GM23338 (cell line): ENCODE measurements at places on chromosomes 4 and X. TPM values are rescaled to one million over a fixed set of nuclear protein-coding genes. Genes with fewer than 3 reads are reported as not detected.

Gene COL25A1
- total RNA-seq: 3.8 and 5.6 TPM in 2 replicates

Gene CASP3
- total RNA-seq: 84.4 and 115 TPM in 2 replicates

Gene GASK1B
- not detected in 2 replicates for total RNA-seq

Gene BEX1
- total RNA-seq: 52.9 and 74.7 TPM in 2 replicates

Gene UVSSA
- 11.8 and 27.7 TPM in 2 replicates for total RNA-seq

Gene TEX13D
- 0.12 TPM in 1 of 2 replicates, not detected in the other for total RNA-seq

Gene PF4V1
- total RNA-seq: 0.66 TPM in 1 of 2 replicates, not detected in the other

Gene TAF7L
- total RNA-seq: 0.58 TPM in 1 of 2 replicates, not detected in the other

Gene PLAC8
- total RNA-seq: 0.83 and 1.9 TPM in 2 replicates

Gene ELF4
- total RNA-seq: 1.6 and 1.8 TPM in 2 replicates

Gene LINC00632
- 10.9 and 23.5 TPM in 2 replicates for total RNA-seq

Gene CXCL5
- total RNA-seq: 7.6 and 8.7 TPM in 2 replicates

DNA sequence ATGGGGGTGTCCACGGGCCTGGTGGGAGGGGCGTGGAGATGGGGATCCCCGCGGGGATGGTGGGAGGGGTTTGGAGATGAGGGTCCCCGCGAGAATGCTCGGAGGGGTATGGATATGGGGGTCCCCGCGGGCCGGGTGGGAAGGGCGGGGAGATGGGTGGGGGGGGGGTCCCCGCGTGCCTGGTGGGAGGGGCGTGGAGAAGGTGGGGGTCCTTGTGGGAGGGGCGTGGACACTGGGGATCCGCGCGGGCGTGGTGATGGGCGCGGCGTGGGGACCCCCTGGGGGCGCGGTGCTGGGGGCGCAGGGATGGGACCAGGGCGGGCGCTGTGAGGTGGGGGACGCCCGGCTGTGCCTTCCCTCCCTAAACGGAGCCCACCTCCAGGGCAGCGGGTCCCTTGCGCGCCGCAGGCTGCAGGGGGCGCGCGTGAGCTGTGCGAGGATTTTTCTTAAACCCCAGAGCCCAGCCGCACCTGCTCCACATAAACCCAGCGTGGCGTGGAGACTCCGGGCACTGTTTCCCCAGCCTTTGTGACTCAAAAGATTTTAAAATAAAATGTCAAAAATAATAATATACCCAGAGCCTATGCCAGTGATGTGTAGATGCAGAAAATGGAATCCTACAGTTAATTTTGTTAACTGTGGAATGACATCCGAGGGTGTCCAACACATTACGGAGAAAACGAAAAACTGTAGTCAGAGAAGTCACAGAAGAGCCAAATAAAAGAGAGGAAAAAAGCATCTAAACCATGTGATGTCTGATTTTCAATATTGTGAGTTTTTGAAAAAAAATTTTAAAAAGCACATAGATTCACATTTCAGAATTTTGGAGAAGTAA is 1.5 kb upstream of the ASMTL start:
- peak; percentile 93 for DNase-seq

- DNase-seq: peak; percentile 21
Measured at GRCh38 chrX:110462957-110463356, 104.3 kb downstream of the RTL9 start.

DNA sequence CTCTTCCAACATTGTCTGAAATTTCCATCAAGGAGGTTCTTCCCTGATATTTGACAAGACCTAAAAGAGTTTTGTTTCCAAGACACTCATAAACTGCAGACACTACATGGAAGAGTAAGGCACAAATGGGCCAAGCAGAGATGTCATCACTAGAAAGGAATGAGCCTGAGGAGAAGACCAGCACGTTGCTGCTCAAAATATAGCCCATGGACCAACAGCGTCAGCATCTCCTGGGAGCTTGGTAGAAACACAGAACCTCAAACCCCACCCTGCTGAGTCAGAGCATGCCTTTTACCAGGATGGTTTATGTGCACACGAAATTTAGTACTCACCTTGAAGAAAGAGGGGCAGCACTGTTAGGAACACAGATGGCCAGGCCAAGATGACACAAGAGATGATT is 128.7 kb upstream of the MID1 start:
- DNase-seq: no peak

DNA sequence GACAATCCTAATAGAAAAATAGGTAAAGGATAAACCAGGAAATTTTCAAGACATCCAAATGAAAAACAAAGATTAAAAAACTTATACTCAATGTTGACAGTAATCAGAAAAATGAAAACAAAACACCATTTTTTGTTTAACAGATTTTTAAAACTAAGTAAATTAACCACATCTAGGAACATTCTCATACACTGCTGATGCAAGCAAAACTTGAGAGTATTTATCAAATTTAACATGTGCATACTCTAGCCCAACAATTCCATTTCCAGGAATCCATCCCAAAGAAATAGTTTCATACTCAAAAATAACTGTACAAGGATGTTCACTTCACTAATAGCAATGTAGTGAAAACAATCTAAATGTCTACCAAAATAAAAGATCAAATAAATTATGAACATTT is 11.5 kb downstream of the ANKRD17 start:
- no peak for DNase-seq

- DNase-seq: no peak
Measured at GRCh38 chr4:12172198-12172973, 743.7 kb upstream of the HS3ST1 start.

GRCh38 chr4:4687935-4688727 is 146.3 kb upstream of the STX18 start:
- DNase-seq: no peak

DNA sequence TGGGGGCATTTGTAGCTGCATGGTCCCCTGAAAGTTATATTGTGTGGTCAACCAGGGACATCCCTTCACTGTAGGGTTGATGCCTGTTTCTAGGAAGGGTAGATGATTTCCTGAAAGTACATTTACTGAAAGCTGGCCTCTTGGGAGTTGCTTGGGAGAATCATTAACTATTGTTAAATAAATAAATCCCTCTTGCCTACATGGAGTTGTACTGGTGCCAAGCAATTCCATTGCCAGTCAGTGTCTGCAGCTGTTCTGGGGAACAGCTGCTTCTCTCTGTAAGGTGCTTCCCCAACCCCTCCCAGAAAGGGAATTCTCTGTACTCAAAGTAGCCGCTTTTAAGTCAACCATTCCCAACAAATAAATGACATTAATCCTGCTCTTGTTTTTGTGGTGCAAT is 51.1 kb downstream of the C4orf51 start:
- no peak for DNase-seq

DNA sequence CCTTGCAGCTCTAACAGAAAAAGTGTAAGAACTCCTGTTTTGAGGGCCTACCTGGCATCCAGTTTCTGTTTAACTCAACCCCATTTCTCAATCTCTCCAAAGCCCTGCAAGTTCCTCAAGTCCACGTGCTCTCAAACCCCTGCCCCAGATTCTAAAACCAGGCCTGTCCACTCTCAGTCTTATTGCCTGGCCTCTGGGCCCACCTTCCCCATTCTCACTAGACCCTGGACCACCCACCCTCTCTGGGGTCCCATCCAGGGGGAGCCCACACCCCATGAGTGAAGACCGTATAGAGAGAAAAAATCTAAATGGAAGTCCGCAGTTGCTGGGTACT is 58.3 kb downstream of the TLR10 start:
- DNase-seq: no peak

DNA sequence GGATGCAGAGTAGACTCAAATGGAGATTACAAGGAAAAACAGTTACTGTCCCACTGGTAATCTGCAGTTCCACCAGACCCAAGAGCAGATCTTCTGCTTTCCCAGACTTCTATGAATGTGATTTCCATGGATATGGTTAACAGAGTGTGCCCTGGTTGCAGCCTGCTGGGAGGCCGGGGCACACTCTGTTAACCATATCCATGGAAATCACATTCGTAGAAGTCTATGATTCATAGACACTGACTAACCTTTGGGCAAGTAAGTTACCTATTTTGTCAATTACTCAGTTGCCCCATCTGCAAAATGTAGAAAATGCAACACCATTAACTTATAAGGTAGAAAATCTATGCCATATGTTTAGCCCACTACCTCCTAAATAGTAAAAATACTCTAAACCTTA is 443.1 kb upstream of the PITX2 start:
- no peak for DNase-seq

DNA sequence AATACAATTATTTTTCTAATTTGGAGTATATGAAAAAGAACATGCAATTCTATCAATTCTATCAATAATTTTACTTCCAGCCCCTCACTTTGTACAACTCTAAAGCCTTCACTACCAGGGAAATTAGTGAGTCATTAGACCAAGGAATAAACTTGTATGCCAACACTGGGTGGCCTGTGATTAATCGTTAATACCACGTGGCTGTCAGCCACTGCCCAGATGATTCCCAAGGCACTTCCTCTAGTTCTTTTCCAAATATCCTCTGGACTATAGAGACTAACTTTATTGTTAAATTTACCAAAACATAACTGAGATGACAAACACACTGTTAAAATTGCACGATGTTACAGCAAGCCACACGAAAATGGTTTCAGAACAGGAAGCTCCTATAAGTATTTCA is 45.7 kb downstream of the MID1 start:
- DNase-seq: no peak

GRCh38 chrX:22520128-22520828 is 247.6 kb downstream of the CBLL2 start:
- no peak for DNase-seq

GRCh38 chrX:24259544-24260240 is 54.2 kb downstream of the SUPT20HL2 start:
- peak; percentile 69 for DNase-seq

GRCh38 chr4:153114771-153115321 is 89.4 kb upstream of the TRIM2 start:
- no peak for DNase-seq

DNA sequence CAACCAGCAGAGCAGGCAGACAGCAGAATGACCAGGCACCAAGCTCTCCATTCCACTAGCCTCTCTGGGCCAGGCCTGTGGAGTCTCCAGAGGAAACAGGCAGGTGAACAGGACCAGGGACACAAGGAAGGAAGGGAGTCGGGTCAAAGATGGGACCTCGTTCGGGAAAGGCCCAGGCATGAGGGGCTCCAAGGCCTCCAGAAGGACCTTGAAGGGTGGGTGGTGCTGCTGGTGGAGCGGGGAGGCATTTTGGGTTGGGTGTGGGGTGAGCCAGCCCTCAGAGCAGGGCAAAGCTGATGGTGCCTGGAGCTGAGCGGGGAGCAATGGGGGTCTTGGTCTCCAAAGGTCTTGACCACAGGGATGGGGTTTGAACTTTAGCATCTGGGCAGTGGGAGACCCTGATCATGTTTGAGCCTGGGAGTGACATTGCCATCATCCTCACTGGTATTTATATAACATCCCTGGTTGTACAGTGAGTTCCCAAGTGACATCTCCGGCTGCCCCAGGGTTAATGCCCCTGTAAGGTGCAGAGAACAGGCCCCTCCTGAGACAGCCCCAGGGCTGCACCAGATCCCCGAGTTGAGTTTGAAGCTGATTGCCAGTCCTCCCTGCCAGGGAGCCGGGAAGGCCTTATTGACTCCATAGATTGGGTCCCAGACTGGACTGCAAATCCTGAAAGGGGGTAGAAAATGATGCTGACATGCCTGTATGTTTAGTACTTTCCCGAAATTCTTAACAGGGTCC is 52.7 kb downstream of the PSAPL1 start:
- DNase-seq: no peak

DNA sequence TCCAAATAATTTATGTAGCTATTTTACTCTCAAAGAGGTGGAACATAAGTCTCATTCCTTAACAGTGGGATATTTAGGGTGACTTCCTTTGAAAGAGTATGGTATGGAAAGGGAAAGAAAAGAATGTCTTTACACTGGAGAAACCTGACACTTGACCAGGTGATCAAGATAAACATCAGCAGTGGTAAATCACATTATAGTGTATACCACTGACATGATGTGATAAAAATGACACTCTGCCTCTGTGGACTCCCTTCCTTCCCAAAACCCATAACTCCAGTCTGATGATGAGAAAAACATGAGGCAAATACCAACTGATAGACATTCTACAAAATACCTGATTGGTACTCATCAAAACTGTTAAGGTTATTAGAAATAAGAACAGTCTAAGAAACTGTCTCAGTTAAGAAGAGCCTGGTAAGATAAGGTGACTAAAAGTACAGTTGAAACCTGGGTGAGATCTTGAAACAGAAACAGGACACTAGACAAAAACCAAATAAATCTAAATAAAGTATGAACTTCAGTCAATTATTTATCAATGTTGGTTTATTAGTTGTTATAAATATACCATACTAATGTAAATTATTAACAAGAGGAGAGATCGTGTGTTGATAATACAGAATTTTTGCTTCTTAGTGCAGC is 144.2 kb upstream of the PCDH18 start:
- no peak for DNase-seq

GRCh38 chr4:4490816-4491215 is 51.0 kb downstream of the STX18 start:
- DNase-seq: no peak

DNA sequence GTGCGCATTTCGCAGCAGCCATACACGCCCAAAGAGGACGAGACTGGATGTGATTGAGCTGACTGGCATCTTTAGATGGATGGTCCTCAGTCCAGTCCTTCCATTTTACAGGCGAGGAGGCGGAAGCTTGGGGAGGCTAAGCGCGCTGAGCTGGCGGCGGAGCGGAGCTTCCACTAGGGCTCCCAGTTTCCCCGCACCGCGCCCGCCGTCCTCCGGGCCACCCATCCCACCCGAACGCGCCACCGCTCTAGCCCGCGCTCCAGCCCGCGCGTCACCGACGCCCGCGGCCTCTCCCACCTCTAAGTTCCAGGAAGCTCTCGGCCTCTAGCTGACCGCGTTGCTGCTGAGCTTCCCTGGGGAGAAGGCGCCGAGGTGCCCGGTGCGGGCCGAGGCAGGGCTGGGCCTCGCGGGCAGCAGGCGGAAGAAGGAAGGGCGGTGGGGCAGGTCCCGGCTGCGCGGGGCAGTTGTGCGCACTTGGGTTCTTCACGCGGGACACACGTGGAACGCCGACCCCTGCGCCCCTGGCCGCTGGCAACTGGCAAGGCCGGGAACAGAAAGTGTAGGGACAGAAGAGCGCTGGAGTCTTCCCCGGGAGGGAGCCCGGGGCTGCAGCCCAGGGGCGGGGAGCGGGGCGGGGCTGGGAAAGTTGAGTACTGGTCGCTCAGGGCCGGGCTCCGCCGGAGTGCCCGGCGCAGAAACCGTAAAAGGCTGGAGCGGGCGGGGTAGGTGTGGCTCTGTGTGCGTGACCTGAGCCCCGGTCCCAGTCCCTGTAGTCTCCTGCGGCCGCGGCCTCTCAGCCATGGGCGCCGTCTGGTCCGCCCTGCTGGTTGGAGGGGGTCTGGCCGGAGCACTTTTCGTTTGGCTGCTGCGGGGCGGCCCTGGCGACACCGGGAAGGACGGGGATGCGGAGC is at the start of gene STBD1:
STBD1 (plus strand) TSS at position 763 of the 911 bp plus-strand sequence; CDS start at position 800, 37 bp downstream.
- peak; percentile 88 for DNase-seq
